Dermis lymphatic vessel endothelial cell (primary cell): ENCODE measurements at places on chromosomes 4 and X. TPM values are rescaled to one million over a fixed set of nuclear protein-coding genes. Genes with fewer than 3 reads are reported as not detected.

RIBC1 gene
- 0.11 and 0.17 TPM in 2 replicates for total RNA-seq

PASD1 gene
- total RNA-seq: not detected in 2 replicates

FMR1NB gene
- not detected in 2 replicates for total RNA-seq

CT47C1 gene
- not detected in 2 replicates for total RNA-seq

OCRL gene
- total RNA-seq: 12.0 and 13.8 TPM in 2 replicates
